CD4-positive, alpha-beta T cell treated with Interleukin-17A for 4 hours (primary cell): ENCODE measurements at places on chromosomes 13 and 19.

- no peak for DNase-seq
Measured at GRCh38 chr13:73593199-73593765, 534.5 kb downstream of the KLF5 start.

DNA sequence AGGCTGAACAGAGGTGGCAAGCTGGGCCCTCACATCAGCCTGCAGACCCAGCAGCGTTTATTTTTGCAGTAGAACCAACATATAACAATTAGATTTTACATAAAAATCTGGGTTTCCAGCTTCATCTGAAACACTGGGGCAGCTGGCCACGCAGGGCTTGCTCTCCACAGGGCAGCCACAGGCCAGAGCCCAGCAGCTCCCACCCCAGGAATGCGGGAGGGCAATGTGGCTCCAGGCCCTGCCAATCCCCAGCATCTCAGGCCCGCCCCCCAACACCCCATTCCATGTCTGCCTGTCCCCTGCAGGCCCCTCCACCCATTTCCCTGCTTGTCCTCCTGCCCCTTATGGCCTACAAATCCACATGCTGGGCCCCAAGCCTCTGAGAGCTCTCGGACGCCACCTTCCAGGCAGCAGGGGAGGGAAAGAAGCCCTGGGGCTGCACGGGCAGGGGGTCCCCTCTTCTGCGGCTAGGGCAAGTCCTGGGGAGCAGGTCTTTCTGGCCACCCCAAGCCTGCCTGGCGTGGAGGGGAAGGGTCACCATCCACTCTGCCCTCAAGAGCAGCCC is 15.0 kb upstream of the VSTM2B start:
- no peak for DNase-seq

- no peak for DNase-seq
Measured at GRCh38 chr13:40590112-40590862, 76.2 kb downstream of the FOXO1 start.

- DNase-seq: peak; percentile 52
Measured at GRCh38 chr13:27446986-27447583, 3.3 kb downstream of the MTIF3 start.

- no peak for DNase-seq
Measured at GRCh38 chr19:7699417-7700401, 2.2 kb downstream of the FCER2 start.

GRCh38 chr13:94308832-94309231 is 170.7 kb downstream of the DCT start:
- DNase-seq: no peak

DNA sequence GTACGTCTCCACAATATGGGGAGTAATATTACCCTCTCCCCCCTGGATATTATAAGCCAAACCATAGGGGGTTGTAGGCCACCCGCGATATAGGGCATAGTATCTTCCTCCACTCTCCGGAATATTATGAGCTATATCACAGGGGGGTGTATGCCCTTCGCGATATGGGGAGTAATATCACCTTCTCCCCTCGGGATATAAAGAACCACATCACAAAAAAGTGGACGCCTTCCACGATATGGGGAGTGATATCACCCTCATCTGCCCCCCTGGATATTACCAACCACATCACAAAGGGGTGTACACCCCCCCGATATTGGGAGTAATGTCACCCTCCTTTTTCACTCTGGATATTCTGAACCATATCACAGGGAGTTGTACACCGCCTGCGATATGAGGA is 65.5 kb upstream of the CEACAM21 start:
- DNase-seq: no peak

DNA sequence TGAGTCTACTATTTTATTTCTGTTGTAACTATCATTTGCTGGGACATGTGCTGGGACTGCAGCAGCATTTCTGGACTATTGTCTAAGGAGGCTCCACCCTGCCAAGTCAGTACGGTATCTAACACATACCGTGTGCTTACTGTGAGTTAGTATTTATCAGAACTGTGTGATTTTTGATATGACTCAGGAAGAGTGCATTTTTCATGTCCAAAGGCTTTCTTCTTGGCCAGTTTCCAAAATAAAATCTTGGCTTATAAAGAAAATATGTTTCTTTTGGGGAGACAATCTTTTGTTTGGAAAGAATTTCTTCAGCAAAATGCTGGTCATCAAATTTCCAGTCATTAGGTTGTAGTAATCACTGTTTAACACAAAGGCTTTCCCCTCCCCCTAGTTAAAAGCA is 11.6 kb downstream of the PARP4 start:
- DNase-seq: no peak

GRCh38 chr19:49106648-49107135 is 7.5 kb upstream of the LIN7B start:
- peak; percentile 79 for DNase-seq

DNA sequence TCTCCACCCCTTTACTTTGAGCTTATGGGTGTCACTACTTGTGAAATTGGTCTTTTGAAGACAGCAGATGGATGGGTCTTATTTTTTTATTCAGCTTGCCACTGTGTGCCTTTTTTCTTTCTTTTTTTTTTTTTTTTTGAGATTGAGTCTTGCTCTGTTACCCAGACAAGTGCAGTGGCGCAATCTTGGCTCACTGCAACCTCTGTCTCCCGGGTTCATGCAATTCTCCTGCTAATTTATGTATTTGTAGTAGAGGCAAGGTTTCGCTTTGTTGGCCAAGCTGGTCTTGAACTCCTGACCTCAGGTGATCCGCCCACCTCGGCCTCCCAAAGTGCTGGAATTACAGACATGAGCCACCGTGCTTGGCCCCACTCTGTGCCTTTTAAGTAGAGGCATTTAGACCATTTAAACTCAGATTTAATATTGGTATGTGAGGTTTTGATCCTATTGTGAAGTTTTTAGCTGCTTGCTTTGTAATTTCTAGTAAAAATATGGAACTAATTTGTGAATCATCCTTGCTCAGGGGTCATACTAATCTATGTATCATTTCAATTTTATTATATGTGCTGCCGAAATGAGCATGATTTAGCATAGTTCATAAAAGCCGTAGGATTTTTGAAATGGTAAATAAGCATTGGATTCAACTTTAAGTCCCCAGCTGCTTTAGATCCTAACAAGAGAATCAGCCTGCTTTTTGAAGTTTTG is 584.5 kb downstream of the SLITRK1 start:
- no peak for DNase-seq

- no peak for DNase-seq
Measured at GRCh38 chr13:50229960-50230661, 214.9 kb downstream of the KCNRG start.

- no peak for DNase-seq
Measured at GRCh38 chr19:12000152-12000981, 35.1 kb downstream of the ZNF433 start.

GRCh38 chr13:27367570-27367969 is 56.8 kb upstream of the GTF3A start:
- no peak for DNase-seq

GRCh38 chr19:30317403-30317802 is 54.8 kb upstream of the ZNF536 start:
- DNase-seq: no peak

DNA sequence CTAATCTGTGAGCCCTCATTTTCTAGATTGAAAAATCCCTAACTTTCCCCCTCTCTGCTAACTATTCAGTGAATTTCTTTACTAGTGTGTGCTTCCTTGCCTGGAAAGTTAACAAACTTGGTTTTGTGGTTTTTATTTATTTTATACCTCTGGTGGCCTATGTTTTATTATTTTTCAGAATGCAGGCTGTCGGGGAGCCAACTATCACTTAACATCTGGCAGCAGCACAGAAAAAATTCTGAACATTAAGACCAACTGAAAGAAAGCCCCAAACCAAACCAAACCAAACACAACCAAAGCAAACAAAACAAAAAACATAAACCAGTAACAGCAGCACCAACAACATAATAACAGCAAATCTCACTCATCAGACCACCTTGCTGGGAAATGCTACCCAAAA is 109.0 kb upstream of the KL start:
- no peak for DNase-seq

GRCh38 chr19:1445932-1446712 is 3.8 kb upstream of the APC2 start:
- DNase-seq: no peak

- no peak for DNase-seq
Measured at GRCh38 chr19:53659292-53659691, 27.5 kb downstream of the DPRX start.

DNA sequence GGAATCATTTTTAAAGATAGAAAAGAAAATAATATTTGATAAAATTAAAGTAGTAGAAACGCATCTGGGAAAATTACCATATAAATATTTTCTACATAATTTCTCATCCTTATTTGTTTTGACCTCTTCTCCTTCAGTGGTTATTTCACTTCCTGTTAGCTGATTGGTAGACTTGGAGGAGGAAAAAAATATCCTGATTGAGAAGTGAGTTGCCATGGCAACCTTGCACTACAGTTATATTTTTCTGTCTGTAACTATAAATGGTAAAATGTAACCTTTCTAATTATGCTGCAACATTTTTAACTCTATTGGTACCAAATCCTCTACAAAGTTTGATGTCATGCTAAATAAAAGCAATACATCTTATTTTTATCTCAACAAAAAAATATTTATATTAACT is 45.2 kb downstream of the SCEL start:
- no peak for DNase-seq

- DNase-seq: peak; percentile 4
Measured at GRCh38 chr13:98142380-98143156, at the start of gene FARP1. TSS of gene FARP1 (plus strand) at chr13:98143094. CDS start at chr13:98213243, 70,149 bp downstream.

GRCh38 chr19:511101-511851 is 4.0 kb downstream of the TPGS1 start:
- DNase-seq: peak; percentile 93

DNA sequence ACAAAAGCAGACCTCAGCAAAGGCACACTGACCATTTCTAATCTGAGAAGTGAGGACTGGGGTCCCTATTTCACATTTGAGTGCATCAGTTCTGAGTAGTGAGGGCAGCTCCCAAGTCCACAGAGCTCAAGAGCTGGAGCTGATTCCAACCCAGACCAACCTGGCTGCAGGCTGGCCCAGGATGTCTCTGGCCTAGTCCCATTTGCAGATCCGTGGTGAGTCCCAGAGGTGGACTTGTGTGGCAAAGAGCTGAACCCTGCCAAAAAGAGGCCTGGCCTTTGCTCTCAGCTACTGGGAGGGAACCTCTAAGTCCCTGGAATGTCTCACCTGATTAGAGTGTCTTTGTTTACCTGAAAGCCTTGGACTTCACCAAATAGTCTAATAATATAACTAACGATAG is 14.6 kb downstream of the SIGLEC7 start:
- no peak for DNase-seq

- peak; percentile 37 for DNase-seq
Measured at GRCh38 chr19:55156202-55157063, 1.1 kb downstream of the TNNI3 start.

DNA sequence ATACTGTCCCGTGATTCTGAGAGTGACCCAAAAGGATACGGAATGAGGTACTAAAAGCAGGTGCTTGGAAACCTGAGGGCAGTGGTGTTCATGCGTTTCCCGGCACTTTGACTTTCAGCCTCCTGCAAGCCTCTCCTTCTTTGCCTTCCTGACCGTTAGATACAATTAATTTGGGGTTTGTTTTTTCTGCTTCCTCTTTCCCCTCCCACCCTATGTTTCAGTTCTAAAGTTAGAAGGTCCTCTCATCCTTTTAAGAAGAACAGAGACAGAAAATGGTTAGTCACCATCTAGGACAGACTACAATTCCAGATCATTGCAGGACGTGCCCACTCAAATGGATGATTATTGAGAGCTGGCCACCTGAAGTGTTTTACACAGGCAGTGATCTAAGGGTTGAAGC is 1.8 kb upstream of the LILRB4 start:
- DNase-seq: no peak

GRCh38 chr19:38850436-38850975 is 720 bp upstream of the HNRNPL start:
- DNase-seq: peak; percentile 99

- DNase-seq: no peak
Measured at GRCh38 chr19:17762505-17763229, 11.4 kb downstream of the FCHO1 start.

GRCh38 chr19:34588846-34589245 is 88.1 kb downstream of the SCGB2B2 start:
- no peak for DNase-seq

- no peak for DNase-seq
Measured at GRCh38 chr13:51524312-51524711, 60.0 kb upstream of the WDFY2 start.

GRCh38 chr13:113750554-113751399 is 8.2 kb upstream of the TMEM255B start:
- no peak for DNase-seq

DNA sequence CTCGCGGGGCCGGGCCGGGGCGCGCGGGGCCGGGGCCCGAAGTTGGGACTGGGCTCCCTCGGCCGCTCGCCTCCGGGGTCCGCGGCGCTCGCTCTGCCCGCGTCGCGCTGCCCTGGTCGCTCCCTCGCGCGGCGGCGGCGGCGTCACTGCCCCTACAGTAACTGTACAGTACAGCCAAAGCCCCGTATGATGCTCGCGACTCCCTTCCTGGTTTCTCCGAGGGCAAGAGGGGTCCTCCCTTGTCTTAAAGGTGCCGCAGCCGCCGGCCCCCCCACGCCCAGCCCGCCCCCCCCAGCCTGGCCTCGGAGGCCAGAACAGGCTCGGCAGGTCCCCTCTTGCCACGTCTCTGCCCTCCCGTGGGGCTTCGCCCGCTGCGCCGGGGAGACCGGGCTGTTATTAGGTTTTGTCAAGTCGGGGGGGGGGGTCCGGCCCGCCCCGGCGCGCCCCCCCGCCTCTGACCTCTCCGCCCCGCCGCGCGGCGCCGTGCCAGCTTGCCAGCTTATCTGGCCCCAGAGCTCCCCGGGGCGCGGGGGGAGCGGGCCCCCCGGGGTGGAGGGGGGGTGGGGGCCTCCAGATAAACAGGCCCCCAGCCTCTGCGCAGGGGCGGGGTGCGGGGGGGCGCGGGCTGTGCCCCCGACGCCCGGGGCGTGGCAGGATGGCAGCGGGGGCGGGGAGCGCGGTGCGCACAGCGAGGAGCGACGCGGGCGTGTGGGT is at the start of gene ZBTB7A:
Gene ZBTB7A, minus strand, starts transcription at position 218 of the 714 bp plus-strand sequence. CDS start 11,667 bp downstream, outside the sequence.
- peak; percentile 84 for DNase-seq

- DNase-seq: peak; percentile 71
Measured at GRCh38 chr19:52453324-52454094, at the start of gene ZNF578. TSS of gene ZNF578 (plus strand) at chr19:52453553. CDS start at chr19:52501846, 48,293 bp downstream.

- DNase-seq: no peak
Measured at GRCh38 chr19:55316646-55317045, 8.5 kb downstream of the TMEM150B start.

DNA sequence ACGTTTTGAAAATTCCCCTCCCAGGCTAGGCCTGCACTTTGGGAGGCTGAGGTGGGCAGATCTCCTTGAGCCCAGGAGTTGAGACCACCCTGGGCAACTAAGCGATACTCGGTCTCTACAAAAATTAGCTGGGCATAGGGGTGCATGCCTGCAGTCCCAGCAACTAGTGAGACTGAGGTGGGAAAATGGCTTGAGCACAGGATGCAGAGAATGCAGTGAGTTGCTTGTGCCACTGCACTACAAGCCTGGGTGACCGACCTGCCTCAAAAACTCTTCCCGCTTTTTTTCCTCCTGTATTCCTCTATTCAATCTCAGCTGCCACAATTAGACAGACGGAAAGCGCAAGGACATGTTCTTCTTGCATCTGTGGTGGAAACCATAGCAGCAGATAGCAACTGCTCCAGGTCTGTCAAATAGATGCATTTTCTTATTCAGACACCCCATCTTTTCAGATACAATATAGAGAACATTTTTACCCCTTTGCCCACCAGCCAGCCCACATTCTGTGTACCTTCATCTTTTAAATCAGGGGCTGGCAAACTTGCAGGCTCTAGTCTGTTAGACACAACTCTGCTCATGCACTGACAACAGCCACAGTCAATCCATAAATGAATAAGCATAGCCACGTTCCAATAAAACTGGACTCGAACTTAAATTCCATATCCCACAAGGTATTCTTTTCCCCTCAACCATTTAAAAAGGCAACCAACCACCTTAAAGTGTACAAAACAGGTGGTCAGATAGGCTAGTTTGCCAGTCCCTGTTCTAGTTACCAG is 4.8 kb downstream of the TPT1 start:
- DNase-seq: no peak
